ENCODE measurements at places on chromosomes 6 and 20.

GRCh38 chr20:50197463-50198179 is 7.0 kb downstream of the CEBPB start:
- no peak for DNase-seq

DNA sequence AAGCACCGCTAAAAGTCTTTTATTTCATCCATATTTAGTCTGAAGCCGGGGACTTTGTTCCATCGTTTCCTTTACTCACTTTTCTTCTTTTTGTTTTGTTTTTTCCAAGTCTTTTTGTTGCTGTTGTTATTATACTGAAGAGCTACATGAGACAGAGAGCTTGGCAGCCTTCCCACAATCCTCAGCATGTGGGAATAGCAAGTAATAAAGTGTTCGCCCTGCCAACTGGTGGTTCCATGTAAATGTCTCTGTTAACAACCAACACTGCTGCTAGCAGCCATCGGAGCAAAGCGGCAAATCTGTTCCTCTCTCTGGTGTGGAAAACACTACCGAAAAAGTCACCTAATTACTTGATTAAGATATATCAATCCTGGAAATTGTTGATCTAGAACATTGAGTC is 437.8 kb upstream of the ID4 start:
- DNase-seq: no peak

DNA sequence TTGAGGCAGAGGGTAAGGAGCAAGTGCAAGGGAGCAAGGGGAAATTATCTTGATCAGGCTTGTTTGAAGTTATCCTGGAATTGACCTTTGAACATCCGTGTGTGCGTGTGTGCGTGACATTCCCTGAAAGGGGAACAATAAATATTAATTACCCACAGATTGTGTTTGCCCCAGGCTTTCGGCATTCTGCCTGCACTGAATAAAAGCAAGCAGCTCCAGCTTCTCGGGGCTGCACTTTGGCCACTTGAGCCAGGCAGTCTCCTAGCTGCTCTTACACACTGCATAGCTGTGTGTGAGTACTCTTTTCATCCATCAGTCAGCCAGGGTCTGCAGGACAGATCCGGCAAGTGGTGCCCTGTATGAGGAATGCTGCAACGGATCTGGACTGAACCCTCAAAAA is 107.7 kb upstream of the BTN3A2 start:
- DNase-seq: no peak

- no peak for DNase-seq
These were observed 25.6 kb downstream of the FUCA2 start for GRCh38 chr6:143485967-143486366.

- peak; percentile 39 for DNase-seq
These were observed 35.3 kb downstream of the TMEM181 start for GRCh38 chr6:158595223-158595622.

GRCh38 chr6:52020945-52021570 is 66.4 kb downstream of the PKHD1 start:
- peak; percentile 25 for DNase-seq

DNA sequence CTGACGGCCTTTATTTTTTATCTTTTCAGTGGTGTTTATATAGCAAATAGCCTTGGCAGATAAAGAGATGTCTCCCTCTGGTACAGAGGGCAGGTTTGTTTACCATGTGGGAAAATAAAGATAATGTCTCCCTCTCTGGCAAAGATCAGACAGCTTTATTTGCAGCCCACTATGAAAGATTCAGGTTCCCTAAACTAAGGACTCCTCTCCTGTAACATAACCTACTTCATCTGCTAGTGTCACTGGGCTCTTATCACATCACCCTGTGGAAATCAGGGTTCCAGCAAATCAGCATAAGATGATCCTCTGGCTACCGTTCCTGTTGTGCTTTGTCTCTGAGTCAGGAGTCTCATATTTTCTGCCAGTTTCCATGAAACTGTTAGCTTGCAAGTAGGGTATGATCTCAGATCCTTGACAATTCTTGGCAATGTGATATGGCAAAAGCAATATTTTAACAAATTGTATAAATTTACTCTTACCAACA is 3.1 kb downstream of the FBXL4 start:
- no peak for DNase-seq

DNA sequence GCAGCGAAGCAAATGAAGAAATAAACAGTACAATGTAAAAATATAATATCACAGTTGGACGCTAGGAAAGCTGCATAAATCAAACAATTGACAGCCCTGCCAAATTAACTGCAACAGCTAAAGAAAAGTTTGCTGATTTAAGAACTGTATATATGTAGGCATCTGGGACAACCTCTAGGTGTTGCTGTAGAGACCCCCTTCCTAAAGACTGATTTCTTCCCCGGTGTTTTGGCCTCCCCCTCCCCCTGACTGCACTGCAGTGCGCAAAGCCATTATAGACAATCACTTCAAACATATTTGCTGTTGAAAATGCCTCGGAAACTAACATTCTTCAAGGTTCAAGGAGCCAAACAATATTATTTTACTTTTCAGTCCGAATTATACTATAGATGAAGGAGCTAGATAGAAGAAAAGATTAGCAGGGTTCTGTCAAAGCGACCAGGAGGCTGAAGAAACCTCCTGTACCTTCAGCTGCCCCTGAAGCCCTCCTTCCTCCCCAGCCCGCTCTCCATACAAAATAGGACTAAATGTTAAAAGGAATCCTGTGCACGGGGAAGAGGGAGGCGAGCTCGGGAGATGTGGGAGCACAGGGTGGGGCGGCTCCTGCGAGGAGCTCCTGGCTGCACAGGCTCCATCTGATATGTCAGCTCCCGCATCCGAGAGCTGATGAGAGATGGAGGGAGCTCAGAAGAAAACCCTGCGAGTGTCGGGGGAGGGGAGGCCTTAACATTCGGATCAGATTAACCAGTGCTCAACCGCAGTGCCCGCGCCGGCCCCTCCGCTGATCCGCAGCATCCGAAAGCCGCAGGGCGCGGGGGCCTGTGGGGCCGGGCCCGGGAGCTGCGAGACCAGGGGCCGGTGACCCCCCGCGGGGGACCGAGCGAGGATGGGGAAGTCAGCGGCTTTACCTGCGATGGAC is 822 bp downstream of the ELOVL4 start:
- DNase-seq: peak; percentile 42

DNA sequence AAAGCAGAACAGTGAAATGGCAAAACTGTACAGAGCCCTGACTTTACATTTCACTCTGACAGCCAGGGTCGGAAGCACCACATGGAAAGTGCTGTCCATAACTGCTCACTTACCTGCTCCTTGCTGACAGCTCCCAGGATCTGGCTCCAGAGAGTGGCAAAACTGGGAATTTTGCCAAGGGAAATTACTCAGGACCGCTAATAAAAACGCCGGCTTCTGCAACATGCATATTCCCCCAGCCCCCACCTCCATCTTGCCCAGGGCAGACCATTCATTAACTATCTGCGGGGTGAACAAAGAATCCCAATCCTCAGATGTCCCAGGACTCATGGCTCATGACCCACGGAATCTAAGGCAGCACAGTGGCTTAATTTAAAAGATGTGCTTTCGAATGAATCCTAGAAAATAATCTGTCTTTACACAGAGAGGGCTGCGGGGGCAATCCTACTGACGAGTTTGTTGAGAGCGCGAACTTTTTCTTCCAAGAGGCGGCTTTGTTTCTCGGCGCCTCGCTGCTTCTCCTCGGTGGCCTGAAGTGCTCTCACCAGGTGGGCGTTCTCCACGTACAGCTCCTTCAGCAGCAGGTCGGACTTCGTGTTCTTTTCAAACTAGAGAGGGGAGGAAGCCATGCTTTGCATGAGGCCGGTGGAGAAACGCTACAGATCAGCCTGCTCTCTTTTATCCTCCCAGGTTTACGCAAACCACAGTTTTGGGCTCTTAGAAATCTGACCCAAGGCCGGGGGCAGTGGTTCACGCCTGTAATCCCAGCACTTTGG is 45.8 kb downstream of the GINS1 start:
- no peak for DNase-seq

DNA sequence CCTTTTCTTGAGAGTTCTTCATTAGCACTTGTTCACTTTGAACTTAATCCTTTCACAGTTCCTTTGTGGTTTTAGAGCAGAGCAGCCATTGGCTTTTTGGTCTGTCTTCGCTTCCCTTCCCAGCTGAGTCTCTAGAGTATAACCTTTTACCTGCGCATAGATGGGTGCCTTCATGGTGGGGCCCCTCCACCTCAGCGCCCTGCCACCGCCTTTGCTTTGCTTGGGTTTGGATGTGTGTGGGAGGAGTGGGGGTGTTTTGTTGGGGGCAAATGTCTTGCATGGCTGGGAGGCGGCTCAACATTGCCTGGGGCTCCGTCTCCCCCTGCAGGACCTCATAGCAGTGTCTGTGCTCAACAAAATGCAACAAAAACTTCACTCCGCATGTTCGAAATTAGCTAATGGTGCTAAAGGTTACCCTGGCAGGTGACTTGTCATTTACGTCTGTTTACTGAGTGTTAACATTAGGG is 11.9 kb downstream of the PYGB start:
- no peak for DNase-seq

DNA sequence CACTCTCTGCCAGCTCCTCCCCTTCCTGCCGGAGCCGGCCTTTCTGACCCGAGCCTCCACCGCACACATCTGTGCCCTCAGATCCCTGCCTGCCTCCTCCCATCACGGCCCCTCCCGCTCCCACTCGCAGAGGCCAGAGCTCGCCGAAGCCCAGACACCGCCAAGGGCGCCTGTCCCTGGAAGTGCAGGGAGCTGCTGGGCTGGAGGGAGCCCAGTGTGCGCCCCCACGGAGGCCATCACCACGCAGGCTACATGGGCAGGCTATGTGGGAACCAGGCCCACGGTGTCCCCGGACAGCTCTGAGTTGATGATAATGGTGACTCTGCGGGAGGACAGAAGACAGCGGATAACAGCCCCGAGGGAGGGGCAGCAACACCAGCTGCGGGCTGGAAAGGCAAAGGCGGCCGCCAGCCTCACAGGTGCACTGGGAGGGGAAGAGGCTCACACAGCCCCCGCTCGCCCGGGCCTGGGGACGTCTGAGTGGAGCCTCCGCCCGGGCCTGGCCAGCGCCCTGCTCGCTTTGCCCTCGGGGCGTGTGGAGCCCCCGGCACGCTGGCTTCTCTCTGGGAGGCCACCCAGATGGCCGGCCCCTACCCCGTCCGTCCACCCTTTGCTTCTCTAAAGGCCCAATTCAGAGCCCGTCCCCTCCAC is 154.9 kb downstream of the DLL1 start:
- DNase-seq: no peak

GRCh38 chr6:13759025-13759424 is 47.4 kb upstream of the RANBP9 start:
- no peak for DNase-seq

- DNase-seq: no peak
These were observed 160.2 kb downstream of the MRPL14 start for GRCh38 chr6:43966853-43967718.

Measured in CD4-positive, alpha-beta T cell treated with Interleukin-17A for 1 hour (primary cell).